T-helper 1 cell (primary cell): ENCODE measurements at places on chromosomes 1 and 21.
A peak's percentile ranks its signal among the peaks of the same experiment; 100 is the strongest.

GRCh38 chr1:206074839-206075238 lies 21.9 kb downstream of the RHEX start:
- DNase-seq, result no peak

DNA sequence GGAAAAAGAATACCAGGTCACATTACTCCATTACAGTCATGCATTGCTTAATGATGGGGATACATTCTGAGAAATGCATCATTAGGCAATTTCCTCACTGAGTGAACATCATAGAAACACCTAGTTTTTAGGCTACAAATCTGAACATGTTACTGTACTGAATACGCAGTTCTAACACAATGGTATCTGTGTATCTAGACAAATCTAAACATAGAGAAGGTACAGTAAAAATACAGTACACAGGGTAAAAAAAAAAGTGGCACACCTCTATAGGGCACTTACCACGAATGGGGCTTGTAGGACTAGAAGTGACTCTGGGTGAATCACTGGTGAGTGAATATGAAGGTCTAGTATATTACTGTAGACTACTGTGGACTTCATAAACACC lies 115.7 kb downstream of the AKT3 start:
- DNase-seq, result no peak

GRCh38 chr21:25501996-25502665 lies 105.2 kb downstream of the MRPL39 start:
- DNase-seq, result no peak

DNA sequence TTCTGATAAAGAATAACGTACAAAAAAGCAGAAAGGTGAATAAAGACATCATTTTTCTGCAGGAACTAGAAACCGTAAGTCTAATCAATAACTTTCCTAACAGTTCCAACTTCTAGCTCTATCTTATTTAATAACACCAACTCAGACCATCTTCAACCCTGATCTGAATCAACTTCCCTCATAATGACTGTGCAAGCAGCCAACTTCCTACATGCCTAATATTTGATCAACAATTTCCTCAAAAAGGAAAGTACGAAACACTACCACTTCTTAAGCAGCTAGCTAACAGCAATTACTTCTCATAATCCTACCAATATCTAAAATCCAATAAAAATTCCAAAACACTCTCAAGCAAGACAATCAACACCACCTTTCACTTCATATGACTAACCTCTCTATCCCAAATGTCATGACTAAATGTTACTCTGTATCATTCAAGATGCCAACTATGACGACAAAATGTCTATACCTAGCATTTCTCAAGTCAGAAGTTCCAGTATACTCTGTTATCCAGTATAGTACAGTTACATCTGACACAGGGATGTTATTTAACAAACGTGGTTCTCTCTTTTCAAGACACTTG lies 1.7 kb downstream of the COP1 start:
- peak; percentile 29 for DNase-seq
